Frontal cortex (tissue), 4 donors: ENCODE measurements at places on chromosomes 2 and 18. TPM values are rescaled to one million over a fixed set of nuclear protein-coding genes. Genes with fewer than 3 reads are reported as not detected.

Gene FEV
- total RNA-seq: not detected

Gene ARMC9
- total RNA-seq: 15.1 TPM

DNA sequence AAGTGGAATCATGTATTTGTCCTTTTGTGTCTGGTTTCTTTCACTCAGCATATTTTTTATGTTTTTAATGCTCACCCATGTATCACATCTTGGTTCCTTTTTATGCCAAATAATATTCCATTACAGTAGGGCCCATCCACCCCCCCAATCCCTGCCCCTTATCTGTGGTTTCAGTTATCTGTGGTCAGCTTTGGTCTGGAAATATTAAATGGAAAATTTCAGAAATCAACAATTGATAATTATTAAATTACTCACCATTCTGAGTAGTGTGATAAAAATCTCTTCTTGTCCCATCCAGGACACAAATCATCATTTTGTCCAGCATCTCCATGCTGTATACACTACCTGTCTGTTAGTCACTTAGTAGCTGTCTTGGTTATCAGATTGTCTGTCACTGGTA lies 66.7 kb downstream of the BIRC6 start:
- no peak for DNase-seq

Gene ASXL2
- 3.3 TPM for total RNA-seq

Gene PROM2
- 0.82 TPM for total RNA-seq

- no peak for DNase-seq
Observed at GRCh38 chr2:178836807-178837206, 29.6 kb upstream of the TTN start.

- DNase-seq: no peak
Observed at GRCh38 chr18:6280211-6280743, 134.4 kb downstream of the L3MBTL4 start.

DNA sequence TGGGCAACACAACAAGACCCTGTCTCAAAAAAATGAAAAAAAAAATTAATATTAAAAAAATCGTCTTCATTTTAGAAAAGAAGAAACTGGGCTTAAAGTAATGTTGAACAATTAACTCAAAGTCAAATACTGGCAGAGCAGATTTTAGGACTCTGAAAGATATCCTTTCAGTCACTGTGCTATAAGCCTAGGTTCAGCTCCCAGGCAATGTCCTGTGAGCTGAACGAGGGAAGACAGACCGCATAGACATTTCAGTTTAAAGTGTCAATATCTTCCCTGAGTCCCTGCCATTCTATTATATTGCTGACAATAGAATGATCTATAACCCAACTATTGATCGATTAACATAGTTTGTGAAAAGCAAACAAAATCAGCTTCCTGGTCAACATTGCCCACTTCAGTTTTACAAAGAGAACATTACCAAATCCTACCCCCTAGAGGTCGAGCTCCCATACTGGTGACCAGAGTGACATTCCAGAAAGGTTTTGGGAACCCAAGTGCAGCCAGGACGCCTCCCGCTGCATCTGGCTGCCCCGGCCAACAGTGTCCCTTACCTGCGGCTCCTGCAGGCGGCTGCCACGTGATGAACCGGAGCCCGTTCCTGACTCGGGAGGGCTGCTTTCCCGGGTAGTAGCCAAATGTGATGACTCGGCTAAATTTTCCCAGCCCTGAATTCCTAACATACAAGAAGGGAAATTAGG lies 639 bp downstream of the MRO start:
- DNase-seq: no peak

DNA sequence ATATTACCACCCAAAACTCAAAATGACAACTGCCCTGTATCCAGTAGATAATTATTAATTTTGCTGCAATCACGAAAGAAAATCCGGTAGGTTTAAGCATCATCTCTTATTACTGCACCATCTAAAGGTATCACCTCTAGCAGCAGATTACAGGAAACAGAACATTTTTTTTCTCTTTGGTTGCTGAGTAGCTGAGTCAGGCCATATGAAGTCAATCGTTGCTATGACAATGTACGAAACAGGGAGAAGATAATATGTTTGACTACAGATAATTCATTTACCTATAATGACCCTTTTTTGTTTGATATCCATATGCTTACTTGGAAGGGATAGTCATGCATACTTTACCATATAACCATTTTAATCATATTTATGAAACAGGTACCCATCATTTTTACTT lies 831.6 kb upstream of the CHAC2 start:
- no peak for DNase-seq

- no peak for DNase-seq
Observed at GRCh38 chr18:43115076-43115921, at the start of gene RIT2. Gene RIT2 (minus strand): TSS chr18:43115685.

Gene SCN3A
- total RNA-seq: 257 TPM

GRCh38 chr2:26316845-26317244 lies 29.1 kb upstream of the SELENOI start:
- DNase-seq: no peak

GRCh38 chr2:170088776-170089175 lies 89.2 kb upstream of the MYO3B start:
- DNase-seq: no peak

GRCh38 chr2:216107760-216108159 lies 1.4 kb upstream of the XRCC5 start:
- DNase-seq: no peak
